ENCODE measurements at places on chromosomes 1 and 21.

DNA sequence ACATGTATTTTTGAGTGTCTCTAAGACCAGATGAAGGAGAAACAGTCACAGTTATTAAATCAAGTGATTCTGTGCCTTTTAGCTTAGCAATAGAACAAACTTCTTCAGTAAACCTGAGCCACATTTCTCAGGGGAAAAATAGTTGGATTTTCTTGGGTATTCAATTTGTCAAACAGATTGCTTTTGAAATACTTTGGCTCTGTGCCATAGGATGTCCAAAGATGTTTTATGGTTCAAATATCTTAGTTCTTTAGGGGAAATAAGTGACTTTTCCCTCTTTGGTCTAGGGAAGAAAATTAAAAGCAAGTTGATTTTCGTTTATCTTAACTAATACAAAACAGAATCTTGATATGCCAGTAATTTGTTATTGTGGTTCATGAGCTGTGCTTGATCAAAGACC is 125.9 kb downstream of the ATP5PO start:
- no peak for DNase-seq

GRCh38 chr1:180522213-180522515 is 19.8 kb upstream of the ACBD6 start:
- DNase-seq: no peak

DNA sequence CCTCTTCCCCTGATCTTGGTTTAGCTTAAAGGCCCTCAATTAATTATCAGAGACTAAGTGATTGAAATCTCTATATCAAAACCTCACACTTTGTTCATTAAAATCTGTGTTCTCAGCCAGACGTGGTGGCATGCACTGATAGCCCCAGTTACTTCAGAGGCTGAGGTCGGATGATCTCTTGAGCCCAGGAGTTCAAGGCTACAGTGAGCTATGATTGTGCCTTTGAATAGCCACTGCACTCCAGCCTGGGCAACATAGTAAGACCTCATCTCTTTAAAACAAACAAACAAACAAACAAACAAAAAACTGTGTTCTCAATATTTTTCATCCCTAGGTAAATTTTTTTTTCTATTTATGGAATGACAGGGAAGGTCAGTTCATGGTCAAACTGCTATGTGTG is 18.7 kb downstream of the TRMT13 start:
- DNase-seq: no peak

- DNase-seq: no peak
Observed at GRCh38 chr21:46386734-46387088, 62.8 kb downstream of the PCNT start.

DNA sequence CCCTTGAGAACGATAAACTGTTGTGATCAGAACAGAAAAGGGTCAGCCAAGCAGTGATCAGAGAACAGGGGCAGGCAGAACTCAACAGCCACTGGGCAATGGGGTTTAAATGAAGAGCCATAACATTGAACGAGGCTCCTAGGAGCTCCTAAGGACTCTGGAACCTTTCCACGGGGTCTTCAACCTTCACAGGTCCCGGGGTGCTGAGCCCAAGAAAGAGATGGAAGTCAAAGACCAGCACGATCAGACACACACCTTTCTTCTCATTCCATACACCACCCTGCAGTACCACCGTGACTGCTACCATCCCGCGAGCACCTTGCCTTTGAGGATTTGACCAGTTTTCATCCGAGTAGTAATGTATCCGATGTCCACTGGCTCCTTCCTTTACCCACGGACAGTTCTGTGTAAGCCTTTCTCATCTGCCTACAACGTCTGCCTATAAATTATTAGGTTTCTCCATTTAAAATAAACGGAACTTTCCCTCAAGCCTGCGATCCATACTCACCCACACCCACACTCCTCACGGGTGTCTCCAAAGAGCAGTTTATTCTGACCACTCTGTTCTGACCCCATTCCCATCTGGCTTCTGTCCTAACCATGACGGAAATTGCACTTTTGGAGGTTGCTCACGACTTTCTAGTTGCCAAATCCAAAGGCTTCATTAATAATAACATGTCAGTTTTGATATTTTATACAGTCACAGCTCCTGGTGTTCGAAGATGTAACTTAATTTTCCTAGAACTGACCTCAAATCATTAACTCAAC is 16.8 kb upstream of the HHAT start:
- no peak for DNase-seq

DNA sequence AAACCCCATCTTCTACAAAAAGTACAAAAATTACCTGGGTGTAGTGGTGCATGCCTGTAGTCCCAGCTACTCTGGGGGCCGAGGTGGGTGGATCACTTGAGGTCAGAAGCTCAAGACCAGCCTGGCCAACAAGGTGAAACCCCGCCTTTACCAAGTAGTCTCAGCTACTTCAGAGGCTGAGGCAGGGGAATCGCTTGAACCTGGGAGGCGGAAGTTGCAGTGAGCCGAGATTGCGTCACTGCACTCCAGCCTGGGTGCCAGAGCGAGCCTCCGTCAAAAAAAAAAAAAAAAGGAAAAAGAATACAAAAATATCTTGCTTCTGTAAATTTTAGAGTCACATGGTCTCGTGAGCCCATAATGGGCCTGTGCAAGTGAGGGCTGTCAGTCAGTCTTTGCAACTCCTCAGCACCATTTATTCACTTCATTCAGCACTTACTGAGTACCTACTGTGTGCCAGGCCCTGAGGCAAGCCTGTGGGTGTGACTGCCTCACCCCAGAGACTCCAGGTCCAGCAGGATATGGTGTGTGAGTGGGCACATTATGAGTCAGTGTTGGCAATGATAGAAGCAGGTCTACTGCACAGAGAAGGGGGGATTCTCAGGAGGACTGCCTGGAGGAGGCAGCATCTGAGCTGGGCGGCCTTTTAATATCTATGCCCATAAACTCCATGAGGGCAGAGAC is 46.8 kb upstream of the TARDBP start:
- no peak for DNase-seq

- no peak for DNase-seq
Observed at GRCh38 chr1:168742994-168743650, 14.1 kb upstream of the DPT start.

GRCh38 chr21:15722591-15723324 is 7.0 kb upstream of the USP25 start:
- no peak for DNase-seq

GRCh38 chr1:983798-984475 is 2.0 kb upstream of the PERM1 start:
- DNase-seq: peak; percentile 52

DNA sequence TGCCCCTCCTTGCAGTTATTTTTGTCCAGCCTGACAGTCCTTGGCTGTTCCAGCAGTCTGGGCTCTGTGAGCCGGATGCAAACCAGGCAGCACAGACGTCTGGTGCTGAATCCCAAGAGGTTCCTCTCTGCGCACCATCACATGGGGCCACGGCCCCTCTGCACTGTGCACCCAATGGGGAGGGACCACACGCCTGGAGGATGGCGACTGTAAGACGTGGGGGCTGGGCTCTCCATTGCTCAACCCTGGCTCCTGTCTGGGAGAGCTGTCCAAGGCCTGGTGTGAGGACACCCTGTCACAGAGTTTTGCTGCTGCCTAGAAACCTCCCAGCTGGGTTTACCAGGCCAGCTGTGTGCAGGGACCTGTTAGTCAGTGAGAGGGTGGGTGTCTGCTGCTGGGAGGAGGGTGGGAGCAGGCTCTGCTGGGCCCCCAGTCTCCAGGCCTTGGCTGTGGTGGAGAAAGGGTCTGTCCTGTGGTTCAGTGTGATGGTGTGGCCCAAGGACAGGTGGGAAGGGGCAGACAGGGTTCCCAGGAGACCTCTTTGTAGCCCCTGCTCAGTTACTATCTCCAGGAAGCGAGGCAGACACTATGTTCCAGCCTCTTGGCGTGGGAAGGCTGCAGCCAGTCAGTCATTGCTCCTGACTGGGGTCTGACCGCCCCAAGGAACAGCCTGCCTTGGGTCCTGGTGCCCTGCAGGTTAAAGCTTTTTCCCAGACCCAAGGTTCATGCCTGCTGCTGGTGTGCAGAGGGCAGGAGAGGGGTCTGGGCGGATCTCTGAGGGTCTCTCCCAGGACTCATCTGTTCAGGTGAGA is 13.8 kb downstream of the HEYL start:
- no peak for DNase-seq

GRCh38 chr1:239814306-239814881 is 277.3 kb upstream of the FMN2 start:
- DNase-seq: no peak

GRCh38 chr21:45266518-45267389 is 20.9 kb downstream of the POFUT2 start:
- DNase-seq: no peak

- DNase-seq: no peak
Observed at GRCh38 chr1:36157115-36157903, 1.3 kb downstream of the MAP7D1 start.

- DNase-seq: no peak
Observed at GRCh38 chr1:110508028-110508940, 10.7 kb downstream of the KCNA10 start.

- no peak for DNase-seq
Observed at GRCh38 chr21:32065654-32066053, 192.8 kb downstream of the HUNK start.

- no peak for DNase-seq
Observed at GRCh38 chr1:39106801-39107327, 80.7 kb downstream of the NDUFS5 start.

DNA sequence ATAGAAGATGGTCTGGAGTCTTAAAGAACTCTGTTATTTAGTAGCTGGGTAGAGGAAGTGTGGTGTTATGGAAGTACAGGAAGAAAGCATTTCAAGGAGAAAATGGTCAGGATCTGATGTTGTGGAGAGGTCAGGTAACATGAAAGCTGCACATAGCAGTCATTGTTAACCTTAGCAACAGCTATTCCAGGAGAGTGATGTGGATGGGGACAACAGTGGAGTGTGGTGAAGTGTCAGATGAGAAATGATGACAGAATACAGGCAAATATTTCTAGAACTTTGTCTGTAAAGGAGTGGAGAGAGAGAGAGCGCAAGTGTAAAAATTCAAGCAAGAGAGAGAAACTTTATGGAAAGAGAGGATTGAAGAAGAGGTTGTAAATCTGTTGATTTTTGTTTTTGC is 15.6 kb downstream of the TLCD4 start:
- DNase-seq: no peak

DNA sequence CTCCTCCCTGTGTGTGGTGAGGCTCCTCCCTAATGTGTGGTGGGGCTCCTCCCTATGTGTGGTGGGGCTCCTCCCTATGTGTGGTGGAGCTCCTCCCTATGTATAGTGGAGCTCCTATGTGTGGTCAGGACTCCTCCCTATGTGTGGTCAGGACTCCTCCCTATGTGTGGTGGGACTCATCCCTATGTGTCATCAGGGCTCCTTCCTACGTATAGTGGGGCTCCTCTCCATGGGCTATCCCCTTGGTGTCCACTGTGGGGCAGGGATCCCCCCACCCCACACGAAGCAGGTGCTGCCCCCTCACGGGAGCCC is 29.6 kb downstream of the PRSS38 start:
- DNase-seq: no peak

DNA sequence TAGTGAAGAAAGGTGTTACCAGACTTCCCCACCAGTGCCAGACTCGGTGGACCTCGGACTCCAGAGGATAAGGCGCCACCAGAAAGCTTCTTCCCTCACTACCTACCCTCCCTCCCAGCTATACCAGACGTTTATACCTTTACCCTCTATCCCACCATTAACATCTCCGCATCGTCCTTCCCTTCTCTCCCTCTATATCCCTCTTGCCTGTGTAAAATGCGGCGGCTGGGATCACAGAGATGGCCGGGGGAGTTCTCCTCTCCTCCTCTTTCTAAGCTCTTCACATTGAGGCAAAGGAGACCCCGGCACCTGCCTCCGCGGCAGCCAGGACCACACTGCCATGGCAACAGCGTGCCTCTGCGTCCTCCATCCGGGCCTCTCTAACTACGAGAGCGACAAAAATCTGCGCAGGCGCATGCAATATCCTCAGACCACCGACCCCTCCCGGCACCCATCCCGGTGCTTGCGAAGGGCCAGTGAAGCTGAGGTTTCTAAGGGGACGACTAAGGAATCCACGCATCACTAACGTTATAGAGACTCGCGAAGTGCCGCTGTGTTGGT is at the start of gene CCDC181:
CCDC181 (minus strand) TSS at position 394 of the 561 bp plus-strand sequence. CDS start 2,547 bp downstream, outside the sequence.
- peak; percentile 15 for DNase-seq

GRCh38 chr1:205319081-205320018 is 2.2 kb downstream of the NUAK2 start:
- no peak for DNase-seq

DNA sequence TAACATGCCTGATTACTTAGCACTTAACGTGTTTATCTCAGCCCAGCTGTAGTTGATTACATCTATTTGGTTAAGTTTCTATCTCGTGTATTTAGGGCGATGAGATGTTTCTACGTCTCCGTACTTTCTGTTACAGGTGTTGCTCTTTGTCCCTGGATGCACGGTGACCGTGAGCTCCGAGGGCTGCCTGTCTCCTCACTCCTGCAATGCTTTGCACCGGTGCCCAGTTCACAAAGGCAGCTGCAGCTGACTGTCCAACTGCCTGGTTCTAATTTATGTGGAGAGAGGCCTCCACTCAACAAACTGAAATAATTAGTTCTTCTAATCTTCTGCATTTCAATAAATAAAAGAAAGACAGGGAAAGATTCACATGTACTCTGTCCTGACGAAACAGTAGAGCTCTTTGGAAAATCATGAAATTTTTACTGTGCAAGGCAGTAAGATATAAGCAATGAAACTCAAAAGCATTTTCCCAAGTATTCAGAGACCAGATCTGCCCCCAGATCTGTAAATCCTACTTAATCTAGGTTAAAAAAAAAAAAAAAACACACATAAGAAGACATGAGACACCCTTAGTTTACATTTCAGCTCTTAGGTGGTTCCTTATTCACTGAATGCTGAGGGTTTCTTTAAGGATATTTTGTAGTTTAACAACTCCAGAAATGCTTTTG is 108.2 kb downstream of the TGFBR3 start:
- DNase-seq: no peak

DNA sequence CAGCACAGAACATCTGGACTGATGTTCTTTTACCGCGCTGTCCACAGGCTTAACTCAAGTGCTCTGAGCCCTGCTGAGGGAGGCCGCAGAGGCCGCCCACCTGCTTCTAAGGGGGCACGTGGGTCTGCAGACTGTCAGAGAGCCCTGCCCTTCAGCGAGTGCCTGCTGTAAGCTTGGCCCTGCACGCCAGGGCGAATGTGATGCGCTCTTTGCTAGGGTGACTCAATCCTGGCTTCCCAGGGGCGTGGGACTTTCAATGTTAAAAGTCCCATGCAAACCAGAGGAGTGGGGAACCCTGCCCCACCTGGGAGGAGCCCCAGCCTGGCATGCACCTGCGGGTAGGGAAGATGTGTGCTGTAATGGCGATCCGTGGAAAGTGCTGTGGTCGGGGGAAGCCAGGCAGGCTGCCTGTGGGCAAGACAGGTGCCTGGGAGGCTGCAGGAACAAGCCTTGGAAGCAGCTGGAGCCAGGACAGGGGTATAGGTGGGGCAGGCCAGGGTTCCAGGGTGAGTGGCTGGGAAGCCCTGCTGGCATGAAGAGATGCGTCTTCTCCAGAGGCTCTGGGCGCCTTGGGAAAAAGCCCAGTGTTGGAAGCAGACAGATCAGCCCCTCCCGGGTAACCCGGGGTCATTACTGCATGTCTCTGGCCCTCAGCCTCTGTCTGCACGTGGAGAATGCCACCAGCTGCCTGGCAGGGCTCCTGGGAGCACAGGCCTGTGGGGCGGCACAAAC is 594 bp upstream of the PANK4 start:
- no peak for DNase-seq

GRCh38 chr1:32769524-32770220 is 47.5 kb downstream of the YARS1 start:
- DNase-seq: no peak

GRCh38 chr1:185701650-185702049 is 32.5 kb upstream of the HMCN1 start:
- DNase-seq: no peak
